Stimulated activated CD4-positive, alpha-beta T cell treated with anti-CD3 and anti-CD28 coated beads, Interleukin-1b, Interleukin-23, amount 100 ng/mL, for 24 hours (primary cell): ENCODE measurements at places on chromosomes 6 and 20.

DNA sequence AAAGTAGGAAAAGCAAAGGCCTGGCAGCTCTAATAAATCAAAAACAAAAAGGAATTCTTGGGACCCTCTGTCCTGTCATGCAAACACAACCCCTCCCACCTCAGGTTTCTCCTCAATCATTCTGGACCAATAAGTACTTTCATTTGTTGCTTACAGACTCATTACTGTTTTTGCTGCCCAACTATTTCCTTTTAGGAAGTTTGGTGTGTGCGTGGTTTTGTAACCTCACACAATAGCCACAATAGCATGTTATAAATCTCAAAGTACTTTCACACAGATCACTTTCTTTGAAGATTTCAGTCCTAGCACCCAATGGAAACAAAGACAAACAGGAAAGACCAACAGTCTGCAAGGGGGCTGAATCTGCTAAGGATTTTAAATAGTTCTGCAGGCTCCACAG lies 4.5 kb downstream of the MRPL14 start:
- no peak for DNase-seq

DNA sequence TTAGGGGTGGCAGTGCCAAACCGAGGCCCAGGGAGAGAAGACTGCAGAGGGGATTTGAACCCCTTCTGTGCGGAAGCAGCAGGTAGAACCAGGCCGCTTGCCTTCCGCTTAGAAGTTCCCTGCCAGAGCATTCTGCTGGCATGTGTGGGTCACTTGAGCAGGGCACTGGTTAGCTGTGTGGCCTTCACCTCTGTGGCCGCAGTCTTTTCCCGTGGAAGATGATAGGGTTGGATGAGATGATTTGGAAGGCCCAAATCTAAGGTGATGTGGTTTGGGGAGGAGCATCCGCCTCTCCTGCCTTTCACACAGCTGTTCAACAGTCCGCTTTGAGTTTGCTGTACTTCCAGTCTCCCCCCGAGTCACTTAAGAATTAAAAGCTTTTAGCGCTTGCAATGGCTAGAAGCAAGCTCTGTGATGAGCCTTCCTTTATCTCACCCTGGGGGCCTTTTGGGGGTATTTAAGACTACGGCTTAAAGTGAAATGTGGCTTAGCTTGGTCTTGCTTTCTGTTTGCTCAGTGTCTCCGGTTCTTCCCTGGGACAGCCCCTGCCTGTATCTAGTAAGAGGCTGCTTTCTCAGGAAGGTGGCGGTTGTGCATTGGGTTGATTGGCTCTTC lies 743 bp downstream of the CMTR1 start:
- DNase-seq, result peak; percentile 33

GRCh38 chr6:6826095-6826901 lies 237.8 kb downstream of the LY86 start:
- DNase-seq, result no peak

GRCh38 chr6:66418906-66419305 lies 711.9 kb upstream of the EYS start:
- no peak for DNase-seq

DNA sequence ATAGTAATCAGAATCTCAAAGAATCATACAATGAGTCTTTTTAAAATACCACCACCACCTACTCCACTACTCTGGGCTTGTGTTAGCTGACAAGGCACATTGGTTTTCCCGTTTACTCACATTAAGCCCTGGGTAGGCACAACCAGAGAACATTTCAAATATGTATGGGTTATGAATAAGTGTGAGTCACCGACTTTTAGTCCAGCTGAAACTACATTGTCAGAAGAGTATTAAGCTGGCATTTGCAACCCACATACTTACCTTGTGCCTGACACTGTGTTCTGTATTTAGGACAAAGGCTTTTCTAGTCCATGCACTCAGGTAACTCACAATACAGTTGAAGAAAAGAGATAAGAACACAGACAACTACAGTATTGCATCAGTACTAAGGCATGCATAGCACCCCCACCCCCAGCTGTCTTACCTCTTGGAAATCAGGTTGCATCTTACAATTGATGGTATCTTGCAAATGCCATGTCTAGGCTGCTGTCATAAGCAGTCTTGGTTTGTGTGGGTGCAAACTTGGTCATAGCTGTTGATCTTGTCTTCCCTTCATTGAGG lies 40.3 kb upstream of the AHI1 start:
- no peak for DNase-seq
